RWPE2 (cell line): ENCODE measurements at places on chromosomes 7 and 10.

DNA sequence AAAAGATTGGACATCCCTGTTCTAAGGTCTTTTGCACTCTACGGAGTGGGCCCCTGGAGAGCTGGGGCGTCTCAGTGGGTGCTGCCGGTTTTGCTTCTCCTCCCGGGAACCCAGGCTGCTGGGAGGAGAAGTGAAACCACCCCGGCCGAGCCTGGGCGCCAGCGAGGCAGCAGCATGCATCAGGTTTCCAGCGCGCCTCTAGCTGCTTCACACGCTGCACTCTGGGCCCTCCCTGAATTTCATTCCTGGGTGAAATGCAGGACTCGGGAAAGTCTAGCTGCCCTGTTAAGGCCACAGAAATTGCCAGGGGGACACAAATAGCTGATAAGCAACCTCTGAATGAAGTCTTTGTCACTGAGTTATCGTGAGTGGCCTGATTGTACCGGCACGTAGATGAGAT, 127.4 kb downstream of the TRRAP start:
- DNase-seq, result no peak

DNA sequence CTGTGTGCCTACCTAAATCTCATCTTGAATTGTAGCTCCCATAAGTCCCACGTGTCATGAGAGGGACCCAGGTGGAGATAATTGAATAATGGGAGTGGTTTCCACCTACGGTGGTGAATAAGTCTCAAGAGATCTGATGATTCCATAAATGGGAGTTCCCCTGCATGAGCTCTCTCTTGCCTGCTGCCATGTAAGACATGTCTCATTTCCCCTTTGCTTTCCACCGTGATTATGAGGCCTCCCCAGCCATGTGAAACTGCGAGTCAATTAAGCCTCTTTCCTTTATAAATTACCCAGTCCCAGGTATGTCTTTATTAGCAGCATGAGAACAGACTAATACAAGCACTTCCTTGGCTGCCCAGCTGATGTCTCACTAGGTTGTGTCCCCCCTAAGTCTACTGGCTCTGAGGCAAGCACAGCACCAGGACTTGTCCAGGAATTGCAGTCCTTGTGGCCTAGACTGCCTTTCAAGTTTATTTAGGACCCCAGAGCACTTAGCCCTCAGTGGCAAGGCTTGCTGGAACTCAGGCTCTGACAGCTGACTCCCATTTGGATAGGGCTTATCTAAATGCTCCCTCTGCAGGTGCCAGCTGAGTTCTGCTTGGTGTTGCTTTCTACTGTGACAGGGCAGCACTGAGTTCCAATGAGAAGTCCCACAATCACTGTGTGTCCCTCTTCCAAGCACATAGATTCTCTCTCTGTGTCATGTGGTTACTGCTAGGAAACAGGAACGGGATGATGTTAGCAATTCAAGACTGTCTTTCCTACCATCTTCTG, 59.0 kb upstream of the TAS2R16 start:
- DNase-seq, result no peak

GRCh38 chr10:132229096-132229495, 42.3 kb downstream of the DPYSL4 start:
- no peak for DNase-seq

GRCh38 chr10:78972947-78973900, 95.5 kb upstream of the ZMIZ1 start:
- DNase-seq, result no peak

DNA sequence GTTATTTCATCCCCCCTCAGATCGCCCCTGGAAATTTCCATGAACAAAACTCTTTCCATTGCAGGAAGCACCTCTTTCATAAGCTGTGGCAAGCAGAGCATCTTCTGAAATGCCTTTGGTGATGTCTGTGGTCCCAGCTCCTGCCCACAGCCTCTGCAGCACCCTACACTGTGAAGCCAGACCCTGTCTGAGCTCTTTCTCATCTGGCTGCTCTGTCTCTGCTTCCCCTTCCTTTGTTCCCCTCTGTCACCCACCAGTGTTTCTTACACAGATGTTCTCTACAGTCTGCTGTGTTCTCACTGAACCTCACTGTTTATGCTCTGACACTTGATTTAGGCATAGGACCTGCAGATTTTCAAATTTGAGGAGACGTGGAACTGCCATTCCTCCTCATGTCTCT, 1.9 kb upstream of the TAS2R39 start:
- DNase-seq, result no peak

GRCh38 chr7:51275532-51275931, 41.1 kb downstream of the COBL start:
- no peak for DNase-seq

GRCh38 chr10:119501690-119502089, 40.8 kb downstream of the RGS10 start:
- DNase-seq, result no peak

DNA sequence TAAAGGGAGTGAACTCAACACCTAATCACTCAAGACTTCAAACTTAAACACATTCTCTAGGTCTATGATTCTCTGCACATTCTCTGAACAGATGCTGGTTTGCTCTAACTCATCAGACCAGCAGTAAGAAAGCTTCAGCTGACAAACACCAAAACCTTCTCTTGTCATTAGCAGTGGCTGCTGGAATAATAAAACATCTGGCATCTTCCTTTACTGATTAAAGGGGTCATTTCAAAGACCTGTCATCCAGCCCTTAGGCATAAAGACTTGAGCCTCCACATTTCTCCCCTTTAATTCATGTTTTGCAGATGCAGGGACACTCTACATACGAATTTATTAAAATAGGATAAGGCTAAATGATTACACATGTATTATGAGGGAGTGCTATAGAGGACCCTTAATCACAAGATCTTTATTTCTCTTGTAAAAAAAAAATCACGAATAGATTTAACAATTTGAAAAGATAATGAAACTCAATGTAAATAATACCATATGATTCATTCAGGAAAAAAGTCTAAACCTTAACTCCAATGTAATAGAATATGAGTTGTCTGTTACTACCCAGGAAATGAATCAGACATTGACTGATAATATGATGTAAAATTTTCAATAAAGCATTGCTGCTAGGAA, 152.4 kb upstream of the GNAI1 start:
- no peak for DNase-seq

DNA sequence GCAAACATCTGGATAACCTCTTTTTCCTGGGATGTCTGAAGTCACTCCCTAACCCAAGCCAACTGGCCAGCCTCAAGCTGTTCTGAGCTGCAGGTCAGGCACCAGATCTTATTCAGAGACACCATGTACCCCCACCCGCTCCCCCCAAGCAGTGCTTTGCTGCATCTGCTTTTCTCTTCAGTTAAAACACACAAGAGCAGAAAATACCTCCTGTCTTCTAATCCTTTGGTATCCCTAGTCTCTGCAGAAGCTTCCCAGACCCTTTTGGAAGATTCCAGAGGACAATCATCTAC, 3.0 kb downstream of the ZNF488 start:
- no peak for DNase-seq

- no peak for DNase-seq
Measured at GRCh38 chr10:127132451-127132850, 63.9 kb downstream of the INSYN2A start.

- no peak for DNase-seq
Measured at GRCh38 chr10:122981066-122981464, 864 bp downstream of the PSTK start.

DNA sequence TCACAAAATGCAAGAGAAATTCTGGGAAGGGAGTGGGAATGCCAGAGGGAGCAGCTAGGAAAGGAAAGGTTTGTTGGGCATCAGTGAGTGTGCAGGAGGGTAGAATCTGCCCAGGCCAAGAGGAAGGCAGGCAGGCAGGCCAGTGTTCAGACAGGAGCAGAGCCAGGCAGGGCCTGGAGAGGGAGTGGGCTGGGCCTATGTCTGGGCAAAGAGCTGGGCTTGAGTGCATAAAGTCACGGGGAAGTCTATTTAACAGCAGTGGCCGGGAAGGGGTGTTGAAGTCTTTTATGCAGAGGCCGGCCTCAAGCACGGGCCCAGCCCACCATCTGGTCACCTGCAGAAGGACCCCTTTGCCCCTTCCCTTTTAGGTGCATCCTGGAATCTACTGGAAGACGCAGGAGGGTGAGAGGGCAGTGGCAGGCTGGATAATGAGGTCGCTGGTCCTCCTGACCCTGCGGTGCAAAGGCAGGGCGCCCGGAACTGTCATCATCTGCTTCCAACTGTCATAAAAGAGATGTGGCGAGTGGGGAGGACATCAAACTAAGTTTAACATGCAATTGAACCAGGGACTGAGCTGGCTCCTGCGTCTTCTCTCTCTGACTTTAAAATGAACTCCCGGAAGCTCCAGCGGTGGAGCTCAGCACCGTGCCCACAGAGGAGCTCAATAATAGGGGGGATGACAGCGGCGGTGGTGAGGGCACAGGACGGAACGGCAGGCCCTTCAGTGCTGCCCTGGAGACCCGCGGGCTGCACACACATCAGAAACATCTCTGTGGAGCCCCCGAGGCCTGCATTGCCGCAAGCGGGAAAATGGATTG, 29.5 kb downstream of the CARD11 start:
- DNase-seq, result no peak

DNA sequence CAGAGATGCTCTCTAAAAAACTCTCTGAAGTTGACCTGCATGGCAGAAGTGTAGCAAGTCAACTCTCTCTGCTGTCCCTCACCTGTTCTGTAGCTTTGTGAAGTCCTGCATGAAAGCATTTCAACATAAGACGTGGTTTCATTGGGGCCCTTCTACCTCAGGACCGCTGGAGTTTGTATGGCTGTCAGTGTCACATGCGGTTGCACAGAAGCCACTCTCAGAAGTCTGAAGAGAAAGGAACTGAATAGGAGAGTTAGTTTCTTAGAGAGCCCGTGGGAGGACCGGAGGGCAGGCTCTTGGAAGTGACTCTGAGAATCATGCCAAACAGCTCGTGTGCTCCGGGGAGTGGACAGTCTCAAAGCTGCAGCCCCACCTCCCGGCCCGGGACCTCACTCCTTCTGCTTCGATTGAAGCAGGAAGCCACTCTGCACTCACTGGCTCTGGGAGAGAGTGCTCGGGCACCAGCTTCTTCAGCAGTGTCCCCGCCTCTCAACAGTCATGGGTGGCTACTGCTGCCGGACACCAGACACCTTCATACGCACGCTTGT, 486.7 kb downstream of the SDK1 start:
- no peak for DNase-seq

GRCh38 chr10:89335226-89335625, 7.4 kb downstream of the IFIT3 start:
- DNase-seq, result no peak

DNA sequence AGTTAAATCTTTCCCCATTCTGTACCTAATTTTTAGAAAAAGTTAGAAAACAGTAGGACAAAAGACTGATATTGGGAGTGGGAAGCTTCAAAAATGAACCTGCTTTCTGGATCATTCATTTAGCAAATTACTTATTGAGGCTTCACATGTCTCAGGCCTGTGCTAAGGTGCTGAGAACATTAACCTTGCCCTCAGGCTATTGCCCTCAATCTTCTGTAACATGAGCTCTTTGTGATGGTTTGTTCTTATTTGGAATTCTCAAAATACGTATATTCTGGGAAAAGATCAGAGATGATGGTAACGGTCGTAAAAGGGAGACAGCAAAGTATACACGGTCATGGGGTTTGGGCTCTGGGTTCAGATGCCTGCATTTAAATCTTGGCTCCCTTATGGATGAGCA, 39.5 kb upstream of the PRKG1 start:
- no peak for DNase-seq

DNA sequence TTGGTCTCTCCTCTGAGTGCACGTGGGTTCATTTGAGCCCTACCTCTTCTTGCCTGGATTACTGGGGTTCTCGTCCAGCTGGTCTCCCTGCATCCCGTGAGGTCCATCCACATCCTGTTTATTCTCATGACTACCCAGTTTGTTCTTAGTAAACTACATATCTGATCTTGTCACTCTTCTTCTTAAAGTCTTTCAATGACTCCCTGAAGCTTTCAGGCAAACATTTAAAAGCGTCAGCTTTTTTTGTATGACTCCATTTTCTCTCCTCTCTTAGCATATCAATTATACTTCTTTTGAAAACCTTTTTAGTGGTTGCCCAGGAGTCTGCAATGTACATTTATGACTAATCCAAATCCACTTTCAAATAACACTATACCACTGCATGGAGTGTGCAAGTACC, 7.5 kb downstream of the SFXN2 start:
- DNase-seq, result no peak

- DNase-seq, result no peak
Measured at GRCh38 chr7:128365432-128365831, 3.9 kb upstream of the PRRT4 start.

DNA sequence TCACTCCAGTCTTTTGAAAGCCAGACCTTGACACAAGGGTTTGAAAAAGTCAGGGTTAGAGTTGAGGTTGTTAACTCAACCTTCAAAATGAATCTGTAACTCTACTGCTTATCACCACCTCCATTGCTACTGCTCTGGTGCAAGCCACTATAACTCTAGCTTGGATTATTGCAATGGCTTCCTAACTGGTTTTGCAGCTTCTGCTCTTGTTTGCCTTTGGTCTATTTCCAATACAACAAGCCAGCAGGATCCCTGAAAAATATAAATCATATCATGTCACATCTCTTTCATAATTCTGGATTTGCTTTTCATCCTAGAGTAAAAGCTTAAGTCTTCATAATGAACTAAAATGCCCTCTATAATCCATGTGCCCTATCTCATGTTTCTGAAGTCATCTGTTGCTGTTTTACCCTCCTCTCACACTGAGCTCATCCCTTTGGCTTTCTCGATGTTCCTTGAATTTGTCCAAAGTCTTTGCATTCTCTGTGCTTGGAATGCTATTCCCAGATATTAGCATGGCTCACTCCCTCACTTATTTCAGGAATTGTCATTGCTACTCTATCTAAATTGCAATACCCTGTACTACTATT, 10.9 kb downstream of the TAS2R60 start:
- no peak for DNase-seq

- no peak for DNase-seq
Measured at GRCh38 chr7:11552676-11553296, 279.2 kb downstream of the THSD7A start.

GRCh38 chr10:5949009-5949759, 28.2 kb downstream of the IL15RA start:
- no peak for DNase-seq

- no peak for DNase-seq
Measured at GRCh38 chr10:33208166-33208565, 126.3 kb downstream of the NRP1 start.

GRCh38 chr7:99672573-99672972, 7.2 kb downstream of the CYP3A5 start:
- DNase-seq, result no peak

- no peak for DNase-seq
Measured at GRCh38 chr7:50594136-50594535, 28.9 kb upstream of the DDC start.

DNA sequence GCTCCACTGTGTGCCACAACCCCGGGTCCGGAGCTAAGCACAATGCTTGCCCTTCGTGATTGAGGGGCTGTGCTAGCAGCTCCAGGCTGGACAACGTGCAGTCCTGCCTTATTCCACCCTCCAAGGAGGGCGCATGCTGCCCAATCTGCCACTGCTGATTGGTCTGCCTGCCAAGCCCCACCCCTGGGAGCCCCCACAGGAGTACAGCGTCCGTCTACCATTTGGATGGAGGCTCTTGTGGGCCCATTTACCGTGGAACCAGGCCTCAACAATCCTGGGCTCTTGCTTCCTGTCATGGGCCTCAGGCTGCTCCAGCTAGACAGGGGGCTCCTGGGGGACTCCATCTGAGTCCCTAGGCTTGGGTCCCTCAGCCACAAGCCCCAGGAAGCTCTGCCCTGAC, 173.3 kb downstream of the SLIT1 start:
- DNase-seq, result no peak

GRCh38 chr7:18030758-18031157, 3.1 kb upstream of the PRPS1L1 start:
- no peak for DNase-seq

- no peak for DNase-seq
Measured at GRCh38 chr10:100209303-100209702, 20.1 kb downstream of the CHUK start.

- DNase-seq, result no peak
Measured at GRCh38 chr10:52316500-52316899, 2.4 kb downstream of the DKK1 start.

GRCh38 chr10:52818019-52818418, 45.4 kb upstream of the MBL2 start:
- DNase-seq, result no peak
